H9 (cell line): ENCODE measurements at places on chromosomes 12 and 14. TPM values are rescaled to one million over a fixed set of nuclear protein-coding genes. Genes with fewer than 3 reads are reported as not detected.

GRCh38 chr12:100555722-100556121 lies 17.8 kb upstream of the GAS2L3 start:
- H3K27me3 ChIP-seq = no peaks in the 10 kb centered on the region
- no peaks in the 10 kb centered on the region for H3K4me1 ChIP-seq
- H3K4me3 ChIP-seq = no peak overlapping the region
- no peak for DNase-seq
- no peaks in the 10 kb centered on the region for H3K36me3 ChIP-seq

GRCh38 chr12:126762150-126762549 lies 1504.8 kb upstream of the TMEM132C start:
- H3K36me3 ChIP-seq = peaks cover 12% of the 10 kb centered on the region
- H3K27me3 ChIP-seq = no peaks in the 10 kb centered on the region
- no peak overlapping the region for H3K27ac ChIP-seq
- DNase-seq = no peak
- no peak overlapping the region for H3K4me3 ChIP-seq

DNA sequence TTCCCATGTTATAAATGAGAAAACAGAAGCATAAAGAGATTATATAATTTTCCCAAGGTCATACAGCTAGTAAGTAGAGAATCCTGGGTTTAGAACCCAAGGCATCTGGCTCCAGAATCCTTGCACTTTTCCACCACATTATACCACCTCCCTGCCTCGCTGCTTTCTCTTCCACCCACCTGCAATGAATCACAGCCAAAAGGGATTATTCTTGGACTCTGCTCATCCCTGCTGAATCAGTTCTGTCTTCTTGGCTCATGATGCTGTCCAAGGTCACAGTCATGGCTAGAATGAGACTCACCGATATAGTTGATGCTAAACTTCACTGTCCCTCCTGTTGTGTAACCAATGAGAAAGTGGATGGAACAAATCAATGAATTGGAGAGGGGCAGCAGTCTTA lies 356.6 kb downstream of the FUT8 start:
- H3K36me3 ChIP-seq = no peaks in the 10 kb centered on the region
- no peak for DNase-seq
- H3K27me3 ChIP-seq = no peaks in the 10 kb centered on the region
- H3K4me3 ChIP-seq = no peak overlapping the region
- no peak overlapping the region for H3K27ac ChIP-seq

DNA sequence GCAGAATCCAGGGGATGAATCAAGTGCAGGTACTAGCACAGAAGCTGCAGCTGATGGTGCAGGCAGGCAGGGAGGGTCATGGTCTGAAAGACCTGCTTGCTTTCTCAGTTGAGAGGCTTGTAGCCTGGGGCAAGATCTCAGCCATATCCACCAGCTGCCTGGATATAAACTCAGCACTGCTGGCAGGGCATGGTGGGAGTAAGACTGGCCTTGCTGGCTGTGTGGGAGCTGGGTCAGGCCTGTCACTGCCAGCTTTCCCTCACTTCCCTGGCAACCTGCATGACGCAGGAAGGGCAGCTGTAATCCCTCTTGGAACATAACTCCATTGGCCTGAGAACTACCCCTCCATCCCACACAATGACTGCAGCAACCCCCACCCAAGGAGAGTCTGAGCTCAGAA lies 230.1 kb downstream of the ANO6 start:
- no peaks in the 10 kb centered on the region for H3K4me1 ChIP-seq
- H3K27me3 ChIP-seq = no peaks in the 10 kb centered on the region
- peaks cover 6% of the 10 kb centered on the region for H3K36me3 ChIP-seq

DNA sequence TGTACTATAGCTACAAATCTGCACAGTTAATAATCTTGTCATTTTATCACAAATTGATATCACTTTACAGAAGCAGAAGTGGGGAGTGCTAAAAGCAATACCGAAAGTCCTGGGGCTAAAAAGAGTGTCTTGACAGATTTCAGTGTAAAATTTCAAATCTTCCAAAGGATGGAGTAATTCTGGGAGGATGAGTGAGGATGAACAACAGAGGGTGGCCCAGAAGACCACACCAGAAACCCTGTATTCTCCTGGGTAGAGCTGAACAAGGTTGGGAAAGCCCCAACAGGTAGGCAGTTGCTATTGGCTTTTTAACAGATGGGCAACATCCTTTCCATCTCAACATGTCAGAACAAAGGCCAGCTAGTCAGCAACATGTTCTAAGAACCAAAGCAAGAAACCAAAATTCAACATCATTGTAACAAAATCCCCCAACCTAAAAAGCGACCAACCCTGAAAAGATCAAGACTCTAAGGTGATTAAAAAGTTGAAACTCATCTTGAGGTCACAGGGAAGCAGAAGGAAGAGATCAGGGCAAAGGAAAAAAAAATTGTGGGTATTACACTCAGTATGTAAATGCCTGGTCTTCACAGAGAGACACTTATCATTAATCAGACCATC lies 38.8 kb downstream of the CBX5 start:
- H3K27ac ChIP-seq = no peak overlapping the region
- no peaks in the 10 kb centered on the region for H3K27me3 ChIP-seq
- no peaks in the 10 kb centered on the region for H3K4me1 ChIP-seq
- no peak overlapping the region for H3K4me3 ChIP-seq

PLEKHG7 gene
- not detected in 2 replicates for total RNA-seq

ALG10B gene
- 4.2 and 6.8 TPM in 2 replicates for total RNA-seq
